ENCODE measurements at places on chromosomes 1 and 21.

- DNase-seq = no peak
Observed at GRCh38 chr1:231177936-231178335, 16.1 kb downstream of the TRIM67 start.

DNA sequence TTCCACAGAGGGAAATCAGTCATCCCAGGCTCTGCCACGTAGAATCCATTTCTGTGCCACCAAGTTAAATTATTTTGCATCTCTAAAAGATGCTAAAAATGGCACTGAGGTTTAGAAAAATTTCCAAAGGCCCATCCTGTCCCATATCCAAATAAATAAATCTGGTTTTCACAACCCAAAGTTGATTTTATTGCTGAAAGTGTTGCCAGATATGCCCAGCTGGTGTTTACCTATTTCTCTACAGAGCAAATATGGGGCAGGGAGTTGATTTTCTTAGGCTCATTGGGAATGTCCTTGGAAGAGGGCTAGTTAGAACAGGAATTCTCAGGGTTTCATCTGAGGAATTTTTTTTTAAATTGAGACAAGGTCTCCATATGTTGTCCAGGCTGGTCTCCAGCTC, 19.0 kb downstream of the MAP1LC3C start:
- DNase-seq = no peak

GRCh38 chr1:87169263-87169910, 159.3 kb upstream of the LMO4 start:
- DNase-seq = no peak

DNA sequence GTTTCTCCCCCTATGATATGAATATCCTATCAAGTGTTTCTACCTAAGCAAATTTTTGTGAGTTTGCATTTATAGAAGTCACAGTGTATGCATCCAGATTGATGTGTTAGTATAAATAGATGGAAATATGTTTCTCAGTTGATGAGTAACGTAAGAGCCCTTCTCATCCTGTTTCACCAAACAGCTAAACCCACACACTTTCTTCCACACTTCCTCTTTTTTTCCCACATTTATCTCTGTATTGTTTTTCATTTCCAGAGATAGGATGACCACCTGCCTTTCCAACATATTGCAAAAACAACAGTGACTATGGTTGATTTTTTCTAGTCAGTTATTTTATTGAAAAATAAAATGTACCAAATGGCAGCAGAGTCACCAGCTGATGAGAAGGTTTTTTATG, 490.1 kb downstream of the NEGR1 start:
- no peak for DNase-seq

- no peak for DNase-seq
Observed at GRCh38 chr1:104295511-104295910, 545.8 kb downstream of the AMY1C start.

DNA sequence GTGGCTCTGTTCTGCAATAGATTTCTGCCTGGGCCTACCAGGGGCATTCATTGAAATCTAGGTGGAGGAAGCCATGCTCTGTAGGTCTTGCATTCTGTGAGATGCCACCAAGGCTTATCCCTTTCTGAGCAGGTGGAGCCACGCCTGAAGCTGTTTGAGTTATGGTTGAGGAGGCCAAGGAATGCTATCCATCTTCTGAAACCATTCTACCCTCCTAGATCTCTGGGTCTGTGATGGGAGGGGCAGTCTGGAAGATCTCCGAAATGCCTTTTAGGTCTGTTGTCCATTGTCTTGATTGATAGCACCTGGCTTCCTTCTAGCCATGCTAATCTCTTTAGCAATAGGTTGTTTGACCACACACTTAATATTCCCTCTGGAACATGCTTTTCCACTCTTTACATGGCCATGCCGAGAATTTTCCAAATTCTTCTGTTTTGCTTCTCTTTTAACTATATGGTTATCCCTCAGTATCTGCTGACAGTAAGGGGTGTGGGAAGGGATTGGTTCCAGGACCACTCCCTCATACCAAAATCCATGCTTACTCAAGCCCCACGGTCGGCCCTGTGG, 45.2 kb downstream of the AK4 start:
- no peak for DNase-seq

GRCh38 chr1:244865028-244865371, 657 bp upstream of the HNRNPU start:
- DNase-seq = no peak

DNA sequence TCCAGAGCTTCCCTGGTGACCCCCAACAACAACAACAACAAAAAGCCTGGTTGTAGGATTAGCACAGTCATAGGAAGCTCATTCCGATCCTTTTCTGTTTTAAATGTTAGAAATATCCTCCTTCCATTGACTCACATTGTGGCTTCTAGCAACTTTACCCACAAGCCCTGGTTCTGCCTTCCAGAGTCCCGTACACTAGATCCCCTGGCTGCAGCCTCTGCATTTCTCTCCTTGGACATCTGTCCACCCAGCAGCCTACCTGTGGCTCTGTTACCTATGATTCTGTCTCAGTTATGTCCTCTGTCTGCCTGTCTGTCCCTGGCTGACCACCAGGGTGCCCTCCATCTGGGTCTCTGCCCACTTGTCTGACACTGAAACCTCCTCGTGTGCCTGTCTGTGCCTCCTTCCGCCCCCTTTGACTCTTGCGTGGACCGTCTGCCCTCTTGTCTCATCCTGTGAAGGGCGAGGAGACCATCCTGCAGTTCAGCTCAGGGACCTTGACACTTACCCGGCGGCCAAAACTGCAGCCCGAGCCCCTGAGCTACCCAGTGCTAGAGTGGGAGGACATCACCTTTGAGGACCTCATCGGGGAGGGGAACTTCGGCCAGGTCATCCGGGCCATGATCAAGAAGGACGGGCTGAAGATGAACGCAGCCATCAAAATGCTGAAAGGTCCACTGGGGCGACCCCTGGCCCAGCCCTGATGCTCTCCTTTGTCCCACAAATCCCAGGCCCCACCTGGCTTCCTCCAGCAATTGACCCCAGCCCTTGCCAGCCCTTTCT, 16.1 kb downstream of the TIE1 start:
- DNase-seq = no peak

DNA sequence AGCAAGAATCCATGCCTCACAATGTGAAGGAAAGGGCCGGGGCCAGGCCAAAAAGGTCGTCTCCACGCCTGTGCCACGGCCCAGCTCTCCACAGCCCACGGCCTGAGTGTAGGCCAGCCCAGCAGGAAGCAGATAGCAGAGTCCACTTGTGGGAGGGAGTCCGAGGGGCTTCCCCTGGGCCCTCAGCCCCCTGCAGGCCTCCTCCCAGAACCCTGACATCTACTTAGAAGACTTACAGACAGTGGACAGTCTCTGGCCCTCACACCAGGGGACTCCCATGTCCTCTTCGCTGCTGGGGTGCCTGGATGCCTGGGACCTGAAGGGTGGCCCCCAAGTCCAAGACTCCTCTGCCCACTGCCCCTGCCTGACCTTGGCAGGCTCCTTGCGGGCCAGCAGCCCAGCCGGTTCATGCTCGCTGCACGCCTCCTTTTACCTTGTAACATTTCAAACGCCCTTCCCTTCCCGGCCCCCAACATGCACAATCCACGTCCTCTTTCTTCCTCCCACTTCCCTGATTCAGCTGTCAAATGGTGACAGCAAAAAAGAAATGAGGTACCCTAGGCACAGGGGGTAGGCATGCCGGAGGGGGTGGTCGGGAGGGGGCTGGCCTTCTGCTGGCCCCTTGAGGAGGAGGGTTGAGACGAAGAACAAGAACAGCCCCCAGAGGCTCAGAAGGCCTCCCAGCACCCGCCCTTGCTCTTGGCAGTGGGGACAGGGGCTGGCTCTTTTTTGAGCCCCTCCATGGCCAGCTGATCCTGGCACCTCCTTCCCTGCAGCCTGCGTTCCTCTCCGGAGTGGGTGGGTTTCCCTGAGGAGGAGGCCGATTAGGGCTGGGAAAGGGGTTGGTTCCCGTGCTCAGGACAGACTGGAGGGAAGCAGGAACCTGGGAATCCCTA, 997 bp upstream of the PTPN7 start:
- peak; percentile 53 for DNase-seq

DNA sequence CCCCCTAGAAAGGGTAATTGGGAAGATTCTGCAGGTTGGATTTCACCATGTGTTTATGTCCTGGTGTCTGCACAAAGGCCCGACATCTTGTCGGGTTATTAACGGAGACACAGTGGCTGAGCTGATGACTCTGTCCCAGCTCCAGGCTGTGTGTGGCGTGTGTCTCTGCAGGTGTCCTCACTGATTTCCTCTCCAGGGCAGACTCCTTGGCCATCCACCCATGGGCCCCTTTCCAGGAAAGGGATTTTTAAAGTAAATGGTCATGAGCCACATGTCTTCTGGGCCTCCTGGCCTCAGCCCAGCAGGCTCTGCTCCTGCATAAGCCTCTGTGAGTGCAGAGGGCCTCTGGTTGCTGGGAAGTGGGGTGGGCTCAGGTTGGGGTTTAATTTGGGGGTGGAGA, 418.7 kb upstream of the VAMP3 start:
- DNase-seq = no peak

DNA sequence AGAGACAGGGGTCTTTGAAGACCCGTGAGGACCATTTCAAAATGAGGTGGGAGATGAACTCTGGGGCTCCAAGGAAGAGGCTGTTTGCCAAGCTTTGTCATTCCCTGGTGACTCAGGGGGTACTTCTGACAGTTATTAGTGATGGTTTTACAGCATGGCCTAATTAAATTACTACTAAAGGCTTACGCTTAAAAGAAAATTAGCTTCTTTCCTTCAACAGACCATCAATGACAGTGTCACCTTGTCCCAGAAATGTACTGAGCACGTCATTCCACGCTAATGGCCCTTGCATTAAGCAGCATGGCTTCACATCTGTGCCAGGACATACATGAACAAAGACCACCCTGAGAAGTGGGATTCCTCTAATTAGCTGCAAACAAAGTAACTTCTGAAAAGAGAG, 5.1 kb upstream of the UTS2 start:
- DNase-seq = no peak

GRCh38 chr1:224850446-224850845, 79.0 kb upstream of the DNAH14 start:
- DNase-seq = no peak

- no peak for DNase-seq
Observed at GRCh38 chr1:210582205-210582970, 253.7 kb downstream of the HHAT start.

GRCh38 chr1:187413405-187414169, 584.8 kb downstream of the PLA2G4A start:
- no peak for DNase-seq

GRCh38 chr21:34360488-34361241, 3.1 kb upstream of the KCNE2 start:
- no peak for DNase-seq

DNA sequence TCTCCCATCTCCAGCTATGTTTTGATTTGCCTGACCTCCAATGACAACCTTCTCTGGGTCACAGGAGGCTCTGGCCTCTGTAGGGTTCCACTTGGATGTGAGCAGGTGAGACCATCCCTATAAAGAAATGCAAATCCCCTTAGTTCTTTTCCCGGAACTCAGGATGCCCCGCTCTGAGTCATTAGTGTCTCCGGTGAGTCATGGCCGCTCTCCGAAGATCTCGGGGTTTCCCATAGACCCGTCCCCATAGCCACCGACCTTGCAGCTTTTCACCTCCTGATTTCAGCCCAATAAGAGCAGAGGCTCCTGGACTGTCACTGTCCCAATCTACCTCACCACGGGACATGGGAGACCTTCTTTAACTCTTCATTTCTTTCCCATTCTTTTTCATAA, 98.2 kb downstream of the PGBD5 start:
- DNase-seq = no peak

- DNase-seq = no peak
Observed at GRCh38 chr1:79431340-79431739, 424.8 kb upstream of the ADGRL4 start.

GRCh38 chr1:147509786-147510395, 31.4 kb upstream of the BCL9 start:
- DNase-seq = no peak

DNA sequence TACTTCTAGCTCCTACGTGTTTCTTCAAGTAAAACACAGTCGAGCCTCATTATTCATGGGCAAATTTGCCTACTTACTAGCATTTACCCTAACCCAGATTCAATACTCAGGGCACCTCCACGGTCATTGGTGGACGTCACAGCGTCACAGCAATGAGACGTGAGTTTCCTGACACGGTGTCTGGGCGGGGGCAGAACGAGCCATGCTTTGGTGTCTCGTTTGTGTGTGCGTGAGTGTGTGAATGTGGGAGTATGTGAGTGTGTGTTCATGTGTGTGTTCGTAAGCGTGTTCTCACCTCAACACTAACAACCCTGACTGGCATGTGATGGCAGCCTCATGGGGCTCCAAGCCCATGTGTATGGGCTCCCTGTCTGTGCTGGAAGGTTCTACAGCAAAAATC, 17.5 kb upstream of the COL18A1 start:
- DNase-seq = peak; percentile 39

DNA sequence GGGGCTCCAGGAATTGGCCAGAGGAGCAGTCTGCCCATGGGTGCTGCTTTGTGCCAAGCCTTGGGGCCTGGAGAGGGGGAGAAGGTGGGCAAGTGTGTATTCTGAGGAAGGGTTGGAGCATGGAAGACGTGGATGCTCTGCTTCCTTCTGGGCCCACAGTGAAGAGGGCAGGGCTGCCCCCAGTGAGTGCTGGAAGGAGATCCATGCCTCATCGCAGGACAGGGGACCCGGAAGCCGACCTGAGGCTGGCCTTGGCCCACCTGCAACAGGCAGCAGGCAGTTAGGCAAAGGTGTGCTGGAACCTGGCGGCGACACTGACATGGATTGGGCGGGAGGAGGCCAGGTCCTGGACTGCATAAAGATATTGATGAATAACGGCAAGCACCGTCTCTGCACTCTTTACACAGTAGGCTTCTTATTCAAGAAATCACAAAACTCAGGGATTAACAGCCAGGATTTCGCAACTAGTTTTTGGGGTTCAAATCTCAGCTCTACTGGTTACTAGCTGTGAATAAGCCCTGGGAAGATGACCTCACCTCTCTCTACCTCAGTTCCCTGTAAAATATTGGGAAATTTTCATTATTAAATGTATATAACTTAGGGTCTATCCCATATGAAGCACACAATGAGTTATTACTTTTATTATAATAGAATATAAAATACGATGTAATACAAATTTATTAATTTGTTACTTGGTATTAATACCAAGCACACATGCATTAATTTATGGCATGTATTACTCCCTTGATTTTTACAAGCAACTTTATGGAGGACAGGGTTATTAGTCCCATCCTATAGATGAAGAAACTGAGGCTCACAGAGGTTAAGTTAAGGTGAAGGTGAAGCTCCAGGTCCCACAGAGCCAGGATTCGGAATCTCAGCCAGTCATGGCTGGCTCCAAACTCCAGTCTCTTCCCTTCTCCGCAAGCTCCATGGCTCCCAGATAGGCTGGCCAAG, 62.3 kb downstream of the DHRS3 start:
- DNase-seq = no peak

DNA sequence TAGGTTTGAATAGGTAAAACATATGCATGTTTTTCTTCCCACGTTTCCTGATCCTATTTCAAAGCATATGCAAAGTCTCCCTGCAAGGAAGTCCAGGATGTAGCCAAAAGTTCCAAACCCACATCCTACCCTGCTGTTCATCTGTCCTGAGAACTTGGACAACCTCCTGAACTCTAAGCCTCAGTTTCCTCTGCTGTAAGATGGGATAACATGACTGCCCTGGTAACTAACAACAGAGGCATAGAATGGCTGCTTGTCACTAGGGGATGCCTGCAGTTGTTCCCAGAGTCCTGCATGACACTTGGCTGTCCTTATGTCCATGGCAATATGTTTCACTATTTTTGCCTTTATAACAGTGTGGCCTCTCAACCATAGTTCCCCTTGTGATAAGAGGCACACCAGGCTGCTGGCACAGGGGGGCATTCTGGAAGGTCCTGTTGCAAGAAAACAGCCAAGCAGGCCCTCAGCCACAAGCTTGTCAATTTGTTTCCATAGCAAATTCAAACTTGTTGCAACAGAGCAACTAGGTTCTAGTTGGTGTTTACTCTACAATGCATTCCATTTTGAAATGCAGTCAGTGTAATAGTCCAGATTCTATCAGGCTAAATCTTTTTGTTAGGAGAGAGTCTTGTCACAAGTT, 1.5 kb upstream of the HDGF start:
- DNase-seq = no peak

Data from kidney (tissue), 22 donors.